Left lung (tissue), 14 donors: ENCODE measurements at places on chromosomes 16 and 17. TPM values are rescaled to one million over a fixed set of nuclear protein-coding genes. Genes with fewer than 3 reads are reported as not detected.

PYDC1 gene
- total RNA-seq = not detected

FADS6 gene
- total RNA-seq = not detected

RGS9 gene
- total RNA-seq = 4.0 TPM

MILR1 gene
- total RNA-seq = 34.4 TPM

LGALS9B gene
- total RNA-seq = 0.94 TPM

ERN2 gene
- not detected for total RNA-seq

SDR42E2 gene
- 0.10 TPM for total RNA-seq

KIF18B gene
- total RNA-seq = 2.9 TPM

CDH16 gene
- total RNA-seq = not detected

RNF227 gene
- total RNA-seq = 4.5 TPM

UBALD2 gene
- total RNA-seq = 52.7 TPM

KRTAP4-1 gene
- not detected for total RNA-seq

GNAO1 gene
- 1.4 TPM for total RNA-seq

RAB40C gene
- 32.1 TPM for total RNA-seq

BAHCC1 gene
- total RNA-seq = 19.8 TPM

CACNG5 gene
- total RNA-seq = not detected

CPD gene
- total RNA-seq = 74.4 TPM

WSB1 gene
- total RNA-seq = 264 TPM

HSD17B1 gene
- 1.2 TPM for total RNA-seq

TBC1D3C gene
- total RNA-seq = not detected
